ENCODE measurements at places on chromosomes 6 and 20. TPM values are rescaled to one million over a fixed set of nuclear protein-coding genes. Genes with fewer than 3 reads are reported as not detected.

The COL12A1 gene
- total RNA-seq: 119 TPM

The SLC22A3 gene
- 2.2 TPM for total RNA-seq

The IPCEF1 gene
- not detected for total RNA-seq

The OLIG3 gene
- total RNA-seq: not detected

The ABHD16B gene
- total RNA-seq: not detected

The SLC17A9 gene
- total RNA-seq: 0.34 TPM

The BAK1 gene
- total RNA-seq: 82.9 TPM

The MKKS gene
- total RNA-seq: 21.5 TPM

The PSORS1C1 gene
- 7.4 TPM for total RNA-seq

The FOXQ1 gene
- total RNA-seq: 2.8 TPM

The KCNB1 gene
- total RNA-seq: not detected

The HUS1B gene
- total RNA-seq: 0.18 TPM

The PI16 gene
- total RNA-seq: not detected

The LIN28B gene
- not detected for total RNA-seq

The C20orf96 gene
- 1.7 TPM for total RNA-seq

The EXOC2 gene
- total RNA-seq: 27.0 TPM

The PDYN gene
- total RNA-seq: not detected

The C20orf202 gene
- total RNA-seq: not detected

The KIFC1 gene
- 58.0 TPM for total RNA-seq

The SCUBE3 gene
- not detected for total RNA-seq

The SPDEF gene
- 0.07 TPM for total RNA-seq

The HFE gene
- 13.2 TPM for total RNA-seq

The CDH4 gene
- total RNA-seq: 11.2 TPM

The MRAP2 gene
- total RNA-seq: 2.9 TPM

The MYB gene
- 0.42 TPM for total RNA-seq

The TSPO2 gene
- total RNA-seq: not detected
